ENCODE measurements at places on chromosomes 7 and 10.
A peak's percentile ranks its signal among the peaks of the same experiment; 100 is the strongest.

- no peak for DNase-seq
Measured at GRCh38 chr7:36683695-36684357, 40.5 kb downstream of the AOAH start.

DNA sequence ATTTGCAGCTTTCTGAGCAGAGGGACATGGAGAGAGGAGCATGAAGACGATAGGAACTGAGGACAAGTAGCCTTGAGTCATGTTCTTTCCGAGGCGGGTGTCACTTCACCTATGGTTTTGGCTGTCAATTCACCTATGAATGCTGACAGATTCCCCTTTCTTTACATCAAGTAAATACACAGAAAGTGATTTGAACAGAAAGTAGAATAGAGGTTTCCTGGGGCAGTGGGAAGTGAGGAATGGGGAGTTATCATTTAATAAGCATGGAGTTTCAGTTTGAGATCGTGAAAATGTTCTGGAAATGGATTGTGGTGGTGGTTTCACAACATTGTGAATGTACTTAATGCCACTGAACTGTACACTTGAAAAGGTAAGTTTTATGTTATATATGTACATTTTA, 138.4 kb upstream of the MDFIC start:
- DNase-seq = no peak

- DNase-seq = no peak
Measured at GRCh38 chr10:94172332-94172731, 178.6 kb downstream of the PLCE1 start.

DNA sequence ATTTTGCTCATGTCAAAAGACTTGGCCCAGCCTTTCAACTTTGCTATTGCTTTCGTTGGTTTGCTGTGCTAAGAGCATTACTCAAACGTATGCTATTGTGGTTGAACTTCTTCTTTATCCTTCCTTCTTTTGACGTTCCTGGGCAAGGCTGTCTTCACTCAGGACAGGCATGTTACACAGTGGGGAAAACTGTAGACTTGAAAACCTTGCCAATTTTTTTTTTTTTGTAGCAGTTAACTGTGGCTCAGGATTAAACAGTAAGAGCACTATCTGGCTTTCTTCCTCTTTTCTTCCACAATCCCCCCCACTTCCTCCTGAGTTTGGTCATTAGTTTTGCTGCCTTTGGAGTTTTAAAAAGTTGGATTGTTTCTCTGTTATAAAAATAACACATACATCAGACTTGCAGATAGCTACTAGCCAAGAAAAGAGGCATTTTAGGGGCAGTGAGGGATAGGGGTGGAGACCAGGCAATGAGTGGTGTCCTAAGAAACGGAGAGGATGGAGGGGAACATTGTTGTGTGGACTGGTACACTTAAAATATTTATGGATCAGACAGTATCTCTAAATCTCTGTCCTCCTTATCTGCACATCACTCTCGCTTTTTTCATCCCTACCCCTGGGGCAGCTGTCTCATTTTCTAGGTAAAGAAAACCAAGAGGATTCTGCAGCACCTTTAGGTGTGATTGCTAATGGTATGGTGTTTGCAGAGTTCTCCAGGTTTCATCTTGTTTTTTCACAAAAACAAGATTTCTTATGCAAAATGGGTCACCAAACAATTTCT, 181.7 kb downstream of the LRMDA start:
- peak; percentile 36 for DNase-seq

- DNase-seq = no peak
Measured at GRCh38 chr7:113460067-113460466, 341.7 kb upstream of the SMIM30 start.

DNA sequence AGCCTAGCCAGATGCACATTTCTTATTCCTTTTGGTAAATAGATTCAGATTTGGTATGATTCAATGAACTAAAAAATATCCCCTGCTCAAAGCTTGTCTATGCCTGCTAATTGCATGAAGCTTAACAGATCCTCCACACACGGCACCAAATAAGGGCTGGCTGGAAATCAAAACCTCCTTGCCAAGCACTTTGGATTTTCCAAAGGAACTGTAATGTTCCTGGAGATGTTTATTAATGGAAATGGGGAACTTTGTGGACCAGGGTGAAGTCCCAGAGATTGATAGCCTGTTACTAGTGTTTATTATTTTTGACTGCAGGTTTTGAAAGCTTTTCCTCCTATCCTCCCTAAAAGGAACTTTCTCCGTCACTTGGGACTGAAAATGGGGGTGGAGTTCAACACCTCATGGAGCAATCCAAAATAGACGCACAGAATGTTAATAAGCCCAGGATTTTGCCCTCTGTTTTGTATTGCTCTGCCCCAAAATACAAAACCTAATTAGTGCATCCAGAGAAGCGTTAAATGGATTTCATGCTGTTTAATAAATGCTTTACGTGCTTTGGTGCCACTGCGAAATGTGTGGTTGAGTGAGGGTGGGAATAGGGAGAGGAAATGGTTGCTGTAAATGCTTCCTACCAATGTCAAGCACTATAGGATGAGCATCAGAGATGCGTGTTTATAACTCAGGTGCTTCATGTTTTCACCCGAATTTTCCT, 1027.7 kb downstream of the LRMDA start:
- DNase-seq = no peak

GRCh38 chr10:78272329-78272728, 238.7 kb downstream of the RPS24 start:
- DNase-seq = no peak

- DNase-seq = no peak
Measured at GRCh38 chr7:7869036-7869435, 99.6 kb upstream of the GLCCI1 start.

GRCh38 chr10:75407713-75408508, 6.3 kb upstream of the ZNF503 start:
- peak; percentile 41 for DNase-seq

- no peak for DNase-seq
Measured at GRCh38 chr10:17548162-17548561, 69.0 kb downstream of the HACD1 start.

- DNase-seq = no peak
Measured at GRCh38 chr10:81784111-81784597, 90.8 kb upstream of the NRG3 start.

- no peak for DNase-seq
Measured at GRCh38 chr10:5654218-5654755, 12.1 kb downstream of the ASB13 start.

- no peak for DNase-seq
Measured at GRCh38 chr10:59631882-59632807, 77.5 kb downstream of the SLC16A9 start.

DNA sequence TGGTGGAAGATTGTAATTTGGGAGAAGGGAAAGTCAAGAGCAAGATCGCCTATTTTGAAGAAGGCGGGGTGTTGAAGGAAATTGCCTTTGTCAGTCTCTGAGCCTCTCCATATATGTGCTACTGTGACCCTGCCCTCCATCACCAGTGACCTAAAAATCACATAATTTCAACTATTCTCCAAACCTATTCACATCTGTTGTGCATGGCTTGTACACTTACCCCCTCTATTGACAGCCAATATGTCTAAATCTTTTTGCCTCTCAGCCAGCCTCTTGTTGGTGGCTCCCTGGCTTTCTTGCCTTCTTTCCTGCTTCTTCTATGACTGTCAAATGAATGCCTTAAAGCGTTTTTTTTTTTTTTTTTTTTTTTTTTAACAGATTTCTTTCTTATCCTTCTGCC, 295.6 kb downstream of the AUTS2 start:
- no peak for DNase-seq

DNA sequence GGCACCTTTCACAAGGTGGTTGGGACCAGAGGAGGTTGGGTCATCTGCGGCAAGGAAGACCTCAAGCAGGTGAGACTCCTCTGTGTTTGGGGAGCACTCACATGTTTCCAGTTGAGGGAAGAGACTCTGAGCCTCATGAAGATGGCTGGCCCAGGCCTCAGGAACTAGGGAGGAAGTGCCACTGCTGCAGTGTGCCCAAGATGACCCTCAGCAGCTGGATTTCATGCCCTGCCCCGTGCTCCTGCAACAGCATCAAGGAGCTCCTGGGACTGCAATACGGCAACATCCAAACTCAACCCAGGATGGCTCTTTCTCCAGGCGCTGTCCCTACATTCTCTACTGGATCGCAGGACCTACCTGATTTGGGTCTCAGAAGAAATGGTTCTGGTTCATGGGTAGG, 73.8 kb downstream of the GOLGA7B start:
- DNase-seq = no peak

GRCh38 chr7:44276571-44277221, 48.7 kb downstream of the CAMK2B start:
- DNase-seq = no peak

DNA sequence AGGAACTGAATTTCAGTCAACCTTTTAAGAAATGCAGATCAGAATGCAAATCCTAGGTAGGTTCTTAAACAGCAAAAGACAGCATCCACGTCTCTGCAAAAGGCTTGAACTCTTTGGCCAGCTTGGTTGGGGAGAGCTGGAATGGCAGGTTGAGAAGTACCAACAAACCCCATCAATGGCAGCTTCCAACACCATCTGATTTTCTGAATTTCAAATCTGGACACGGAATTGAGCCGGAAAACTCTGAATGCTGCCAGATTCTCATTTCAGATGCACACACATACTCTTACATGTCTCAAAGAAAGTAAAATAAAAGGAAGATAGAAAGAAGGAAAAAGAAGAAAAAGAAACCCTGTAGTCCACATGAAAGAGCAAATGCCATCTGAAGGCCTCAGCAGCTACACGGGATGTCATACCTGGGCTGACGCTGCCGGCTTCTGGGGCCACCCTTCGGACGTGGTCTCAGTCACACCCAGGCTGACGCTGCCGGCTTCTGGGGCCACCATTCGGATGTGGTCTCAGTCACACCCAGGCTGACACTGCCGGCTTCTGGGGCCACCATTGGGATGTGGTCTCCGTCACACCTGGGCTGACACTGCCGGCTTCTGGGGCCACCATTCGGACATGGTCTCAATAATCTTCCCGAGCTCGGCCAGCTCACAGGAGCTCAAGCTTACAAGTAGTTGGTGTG, 165.3 kb downstream of the PTPRN2 start:
- no peak for DNase-seq

GRCh38 chr7:5997210-5997808, 11.5 kb downstream of the PMS2 start:
- DNase-seq = peak; percentile 64

GRCh38 chr7:31991846-31992245, 78.4 kb downstream of the PDE1C start:
- DNase-seq = no peak

DNA sequence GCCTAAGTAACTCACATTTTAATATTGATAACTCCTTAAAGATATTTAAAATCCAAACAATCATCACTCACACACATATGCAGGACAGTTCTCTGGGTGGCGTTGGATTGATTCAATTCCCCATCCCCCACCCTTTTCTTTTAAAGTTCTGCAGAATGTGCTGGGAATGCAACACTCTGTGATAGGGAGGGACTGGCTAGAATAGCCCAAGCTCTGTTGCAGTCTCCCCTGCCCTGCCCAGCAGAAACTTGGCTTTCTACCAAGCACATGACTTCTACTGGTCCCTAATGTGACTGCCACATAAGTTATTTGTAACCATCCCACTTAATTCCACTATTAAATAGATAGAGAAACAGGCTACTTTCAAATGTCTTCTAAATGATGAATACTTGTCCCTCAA, 55.2 kb downstream of the TWIST1 start:
- no peak for DNase-seq

GRCh38 chr7:20347680-20348079, 17.0 kb downstream of the ITGB8 start:
- no peak for DNase-seq

GRCh38 chr10:113444766-113445365, 108.0 kb upstream of the HABP2 start:
- no peak for DNase-seq

DNA sequence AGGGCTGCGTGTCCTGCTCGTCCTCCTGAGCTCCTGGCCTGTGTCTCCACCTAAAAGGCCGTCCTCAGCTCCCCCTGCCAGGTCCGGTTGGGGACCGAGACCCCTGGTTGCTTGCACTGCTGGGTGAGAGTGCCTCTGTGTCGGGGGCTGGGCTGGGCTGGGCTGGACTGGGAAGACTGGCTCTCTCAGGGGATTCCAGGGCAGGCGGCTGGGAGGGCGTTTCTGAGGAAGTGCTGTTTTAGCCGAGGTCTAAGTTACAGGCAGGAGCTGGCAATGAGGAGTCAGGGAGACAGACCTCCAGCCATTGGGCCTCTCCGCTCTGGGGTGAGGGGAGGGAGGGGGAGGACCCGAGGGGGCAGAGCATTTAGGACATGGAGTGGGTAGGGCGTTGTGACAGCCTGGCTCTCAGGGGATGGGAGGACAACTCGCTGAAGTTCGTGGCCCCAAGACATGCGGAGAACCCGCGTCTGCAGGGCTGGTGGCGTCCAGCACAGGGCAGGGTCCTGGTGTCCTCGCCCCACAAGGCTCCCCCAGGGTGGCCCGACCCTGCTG, 20.9 kb downstream of the FOXK1 start:
- DNase-seq = no peak

- DNase-seq = peak; percentile 30
Measured at GRCh38 chr10:97498841-97499560, at the start of gene UBTD1. Gene UBTD1 (plus strand): TSS chr10:97498924. CDS start chr10:97499204, 280 bp downstream.

- DNase-seq = no peak
Measured at GRCh38 chr10:3765146-3765545, 19.9 kb downstream of the KLF6 start.

- no peak for DNase-seq
Measured at GRCh38 chr7:159192725-159193453, 48.2 kb upstream of the VIPR2 start.

GRCh38 chr10:107072786-107073185, 91.7 kb downstream of the SORCS1 start:
- DNase-seq = no peak

DNA sequence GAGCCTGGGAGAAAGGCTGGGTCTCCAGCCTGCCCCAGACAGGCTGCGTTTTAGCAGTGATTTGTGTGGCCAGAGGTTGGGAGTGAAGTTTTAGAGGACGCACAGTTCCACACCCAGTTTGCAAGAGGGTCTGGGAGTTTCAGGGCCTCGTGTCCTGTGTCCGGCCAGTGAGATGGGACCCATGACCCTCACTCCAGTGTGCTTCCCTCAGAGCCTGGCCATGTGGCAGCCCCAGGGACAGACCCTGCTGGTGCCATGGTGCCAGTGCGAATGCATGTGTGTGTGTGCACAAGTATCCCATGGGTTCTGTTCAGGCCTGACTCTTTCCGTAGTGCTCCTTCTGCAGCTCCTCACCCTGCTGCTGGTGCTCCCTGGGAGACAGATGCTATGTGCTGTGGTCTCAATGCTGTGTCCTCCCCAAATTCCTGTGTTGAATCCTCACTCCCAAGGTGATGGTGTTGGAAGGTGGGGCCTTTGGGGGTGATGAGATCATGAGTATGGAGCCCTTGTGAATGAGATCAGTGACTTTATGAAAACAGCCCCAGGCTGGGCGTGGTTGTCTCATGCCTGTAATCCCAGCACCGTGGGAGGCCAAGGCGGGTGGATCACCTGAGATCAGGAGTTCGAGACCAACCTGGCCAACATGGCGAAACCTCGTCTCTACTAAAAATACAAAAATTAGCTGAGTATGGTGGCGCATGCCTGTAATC, 16.5 kb downstream of the ECHDC3 start:
- no peak for DNase-seq

DNA sequence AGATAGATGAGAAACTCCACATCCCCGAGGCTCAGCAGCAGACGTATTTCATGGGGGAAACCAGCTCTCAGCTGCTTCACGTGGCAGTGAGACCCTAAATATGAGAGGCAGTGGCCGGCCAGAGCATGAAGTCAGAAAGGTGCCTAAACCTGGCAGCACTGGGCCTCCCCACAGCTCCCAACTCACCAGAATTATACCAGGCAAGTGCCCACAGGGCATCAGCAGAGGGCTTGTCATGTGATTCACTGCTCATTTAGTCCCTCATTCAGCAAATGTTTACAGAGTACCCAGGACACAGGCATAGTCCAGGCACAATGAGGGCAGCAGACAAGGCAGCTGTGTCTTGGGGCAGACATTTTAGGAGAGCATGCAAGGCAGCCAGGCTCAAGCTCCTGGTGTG, 212.6 kb downstream of the PTPRN2 start:
- no peak for DNase-seq

- DNase-seq = peak; percentile 90
Measured at GRCh38 chr10:119531067-119531466, 11.5 kb downstream of the RGS10 start.

Data from fibroblast of gingiva (primary cell).